ENCODE measurements at places on chromosomes 12 and 14. TPM values are rescaled to one million over a fixed set of nuclear protein-coding genes. Genes with fewer than 3 reads are reported as not detected.
A peak's percentile ranks its signal among the peaks of the same experiment; 100 is the strongest.

Gene TSHR
- not detected for total RNA-seq

Gene GALNT9
- not detected for total RNA-seq

DNA sequence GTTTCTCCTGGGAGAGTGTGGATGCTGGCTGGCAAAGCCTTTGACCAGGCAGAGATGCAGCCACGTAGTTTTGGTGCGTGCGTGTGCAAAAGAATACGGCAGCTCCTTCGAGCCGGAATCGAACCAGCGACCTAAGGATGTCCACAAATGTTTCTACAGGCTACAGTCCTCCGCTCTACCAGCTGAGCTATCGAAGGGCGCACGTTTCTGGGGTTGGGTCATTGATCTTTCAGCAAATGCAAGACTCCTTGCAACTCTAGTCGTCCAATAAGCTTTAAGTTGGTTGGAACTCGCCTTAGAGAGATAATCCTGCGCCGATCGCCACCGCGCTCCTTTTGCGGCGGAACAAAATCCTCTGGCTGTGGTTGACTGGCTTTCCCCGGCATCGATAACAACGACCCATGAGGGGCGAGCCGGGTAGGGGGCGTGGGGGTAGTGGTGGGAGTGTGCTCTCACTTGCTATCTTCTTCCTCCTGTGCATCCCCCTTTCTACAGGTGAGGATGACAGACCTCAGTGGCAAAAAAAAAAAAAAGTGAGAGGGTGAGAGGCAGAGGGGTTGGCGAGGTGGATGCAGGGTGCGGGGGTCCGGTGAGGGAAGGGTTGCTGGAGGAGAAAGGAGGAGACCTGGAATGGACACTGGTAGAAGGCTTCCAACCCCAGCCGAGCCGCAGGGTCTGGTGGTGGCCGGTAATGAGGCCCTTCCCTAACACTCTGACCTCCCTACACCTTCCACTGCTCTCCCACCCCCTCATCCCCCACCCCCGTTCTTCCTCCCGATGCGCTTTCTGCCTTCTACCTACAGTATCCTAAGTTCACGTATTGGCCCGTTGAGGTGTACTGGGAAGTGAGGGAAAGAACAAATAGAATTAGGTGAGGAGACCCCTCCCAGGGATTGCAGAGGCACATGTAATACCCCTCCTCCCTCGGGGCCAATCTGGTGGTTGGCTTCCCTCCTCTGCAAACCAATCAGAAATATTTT, 11.8 kb upstream of the OR6S1 start:
- peak; percentile 37 for DNase-seq

GRCh38 chr14:88551980-88552431, 2.8 kb downstream of the PTPN21 start:
- peak; percentile 46 for DNase-seq

GRCh38 chr12:93468008-93468371, 676 bp downstream of the MRPL42 start:
- DNase-seq, result peak; percentile 2

GRCh38 chr12:15719230-15719629, 70.0 kb downstream of the EPS8 start:
- DNase-seq, result peak; percentile 38

Gene MED13L
- total RNA-seq, result 189 TPM

DNA sequence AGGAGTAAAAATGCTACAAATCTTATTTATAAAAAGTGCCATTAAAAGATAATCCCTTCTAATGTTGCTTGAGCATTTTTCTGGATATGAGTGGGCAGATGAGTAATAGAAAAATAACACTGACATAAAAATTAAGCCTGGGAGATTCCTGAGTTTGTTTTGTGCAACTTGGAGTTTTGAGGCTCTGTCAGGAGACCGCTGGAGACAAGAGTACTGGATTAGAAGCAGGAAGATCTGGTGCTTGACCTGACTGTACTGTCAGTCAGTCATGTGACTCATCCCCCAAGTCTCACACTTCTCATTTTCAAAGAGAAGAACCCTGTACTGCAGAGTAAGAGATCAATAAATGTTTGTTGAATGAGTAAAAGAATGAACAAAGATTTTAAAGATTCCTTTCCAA, 29.4 kb downstream of the ANO4 start:
- peak; percentile 65 for DNase-seq

GRCh38 chr12:62291864-62292760, 31.9 kb downstream of the USP15 start:
- DNase-seq, result no peak

DNA sequence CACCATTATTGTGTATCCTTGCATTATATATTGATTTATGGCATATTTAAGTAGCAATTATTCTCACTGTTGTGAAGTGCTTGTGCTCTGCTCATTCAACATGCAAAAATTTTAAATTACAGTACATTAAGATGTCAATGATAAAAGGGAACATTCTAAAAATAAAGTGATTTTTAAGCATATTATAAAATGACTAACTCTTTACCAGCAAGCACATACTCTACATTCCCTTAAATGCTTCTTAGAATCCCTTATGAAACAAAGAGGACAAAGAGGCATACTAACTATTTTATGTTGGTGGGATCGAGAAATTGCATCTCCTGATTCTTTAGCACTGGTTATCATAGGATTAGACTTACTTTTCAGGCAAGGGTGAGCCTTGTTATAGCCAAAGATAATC, 46.6 kb upstream of the ZDHHC17 start:
- no peak for DNase-seq

Data from fibroblast of villous mesenchyme (primary cell).